Small intestine (tissue), 16 donors: ENCODE measurements at places on chromosomes 5 and 9.

DNA sequence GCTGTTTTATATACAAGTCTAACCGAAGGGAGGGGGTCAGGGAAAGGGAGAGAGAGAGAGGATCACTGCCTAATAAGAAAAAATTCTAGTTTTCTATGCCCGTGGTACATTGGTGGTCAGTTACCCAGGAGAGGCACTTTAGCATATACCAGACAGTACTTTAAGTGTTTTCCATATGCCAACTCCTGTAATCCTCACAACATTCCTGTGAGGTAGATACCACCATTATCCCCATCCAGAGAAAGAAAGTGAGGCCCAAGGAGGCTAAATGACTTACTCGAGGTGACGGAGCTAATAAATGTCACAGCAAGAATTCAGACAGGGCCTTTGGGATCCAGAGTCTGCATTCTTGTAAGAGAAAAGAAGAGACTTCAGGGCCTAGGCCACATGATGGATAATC, 161.8 kb downstream of the NTRK2 start:
- DNase-seq, result no peak

- peak; percentile 88 for DNase-seq
Observed at GRCh38 chr9:89549031-89549644, 51.2 kb upstream of the SEMA4D start.

DNA sequence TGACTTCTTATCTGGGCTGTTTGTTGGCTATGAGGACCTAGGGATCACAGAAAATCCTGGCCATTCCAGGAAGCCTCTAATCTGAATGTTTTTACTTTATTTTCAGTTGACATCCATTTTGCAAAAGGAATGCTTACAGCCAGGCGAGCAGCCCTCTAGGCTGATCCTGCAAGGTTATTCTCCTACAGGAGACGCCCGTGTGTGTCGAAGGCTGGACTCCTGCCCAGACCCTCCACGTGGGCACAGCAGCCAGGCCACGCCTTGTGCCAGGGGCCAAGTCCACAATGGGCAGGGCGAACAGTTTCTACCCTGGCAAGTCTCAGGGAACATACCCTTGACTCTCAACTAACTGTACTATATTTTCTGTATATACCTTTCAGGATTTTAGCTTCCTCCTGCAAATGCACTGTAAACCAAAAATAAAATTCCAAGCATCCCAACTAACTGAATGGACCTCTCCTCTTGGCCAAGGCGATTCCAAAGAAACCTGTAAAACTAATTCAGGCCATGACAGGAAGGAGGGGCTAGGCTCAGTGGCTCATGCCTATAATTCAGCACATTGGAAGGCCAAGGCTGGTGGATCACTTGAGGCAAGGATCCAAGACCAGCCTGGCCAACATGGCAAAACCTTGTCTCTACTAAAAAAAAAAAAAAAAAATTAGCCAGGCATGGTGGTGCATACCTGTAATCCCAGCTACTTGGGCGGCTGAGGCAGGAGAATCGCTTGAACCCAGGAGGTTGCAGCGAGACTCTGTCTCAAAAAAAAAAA, 5.7 kb downstream of the CMBL start:
- DNase-seq, result peak; percentile 91

GRCh38 chr5:6410421-6410820, 32.1 kb upstream of the MED10 start:
- DNase-seq, result no peak
